NCI-H748 treated with DMSO at 0.1 percent for 48 hours (cell line): ENCODE measurements at places on chromosomes 1 and 21.

- no peak for DNase-seq
Observed at GRCh38 chr1:1598720-1599029, 1.3 kb downstream of the FNDC10 start.

DNA sequence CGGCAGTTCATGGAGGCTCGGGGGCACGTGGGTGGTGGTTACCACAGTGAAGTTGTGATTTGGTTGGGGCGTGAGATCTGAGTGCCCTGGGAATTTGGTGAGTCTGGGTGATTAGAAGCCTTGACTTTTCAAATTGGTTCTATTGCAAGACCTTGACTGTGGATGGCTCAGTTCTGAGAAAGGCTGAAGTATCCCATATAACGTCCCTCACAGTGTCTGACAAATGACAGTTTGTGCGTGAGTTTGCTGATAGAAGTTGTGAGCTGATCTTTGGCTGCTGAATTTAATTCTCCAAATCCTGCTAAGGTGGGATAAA is 549 bp downstream of the MSH4 start:
- DNase-seq, result no peak

GRCh38 chr1:151935154-151935553 is 25.8 kb upstream of the THEM4 start:
- DNase-seq, result no peak

DNA sequence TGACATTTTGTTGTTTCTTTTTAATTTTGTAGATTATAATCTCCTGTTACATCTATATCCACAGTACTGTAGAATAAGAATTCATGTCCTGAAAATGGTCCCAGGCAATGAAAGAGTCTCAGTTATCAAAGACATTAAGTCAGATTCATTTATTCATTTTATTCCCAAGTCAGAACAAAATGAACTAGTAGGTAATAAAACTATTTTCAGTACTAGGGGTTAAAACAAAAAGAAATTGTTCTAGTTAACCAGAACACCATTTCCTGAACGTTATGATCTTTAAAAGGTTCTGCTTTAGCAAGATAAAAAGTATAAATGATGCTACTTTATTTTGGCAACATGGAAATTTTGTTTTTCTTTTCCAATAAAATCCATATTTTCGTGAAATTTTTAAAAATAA is 6.8 kb upstream of the DYNLT5 start:
- DNase-seq, result no peak

- no peak for DNase-seq
Observed at GRCh38 chr1:41431490-41432350, 52.8 kb downstream of the EDN2 start.

- DNase-seq, result no peak
Observed at GRCh38 chr1:229620876-229621275, 5.0 kb downstream of the TAF5L start.

DNA sequence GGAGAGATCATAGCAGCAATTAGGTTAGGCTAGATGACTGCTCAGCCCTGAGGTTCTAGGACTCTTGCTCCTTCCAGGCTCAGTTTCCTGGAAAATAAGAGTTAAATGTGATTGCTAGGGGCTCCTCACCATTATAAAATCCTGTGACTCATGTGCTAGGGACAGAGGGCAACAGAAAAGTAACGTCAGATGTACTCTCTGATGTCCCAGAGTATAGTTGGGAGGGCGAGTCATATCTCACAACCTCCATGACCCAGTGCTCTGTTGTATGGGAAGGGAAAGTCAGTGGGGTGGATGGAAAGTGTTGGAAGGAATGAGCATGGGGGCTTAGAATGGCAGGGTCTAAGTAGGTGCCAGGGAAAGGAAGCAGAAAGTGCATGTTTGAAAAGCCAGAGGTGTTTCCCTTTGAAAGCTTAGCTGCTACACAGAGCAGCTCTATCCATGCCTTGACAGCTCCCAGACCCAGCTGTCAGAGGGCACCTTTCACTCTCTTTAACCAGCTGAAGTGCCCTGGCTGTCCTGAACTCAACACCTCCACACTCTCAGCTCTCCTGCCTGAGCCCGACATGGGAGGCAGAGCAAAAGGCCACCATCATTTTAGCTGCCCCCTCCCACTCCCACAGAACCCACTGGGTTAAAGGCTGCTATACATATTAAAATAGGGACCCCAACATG is 11.6 kb downstream of the GJA5 start:
- no peak for DNase-seq

DNA sequence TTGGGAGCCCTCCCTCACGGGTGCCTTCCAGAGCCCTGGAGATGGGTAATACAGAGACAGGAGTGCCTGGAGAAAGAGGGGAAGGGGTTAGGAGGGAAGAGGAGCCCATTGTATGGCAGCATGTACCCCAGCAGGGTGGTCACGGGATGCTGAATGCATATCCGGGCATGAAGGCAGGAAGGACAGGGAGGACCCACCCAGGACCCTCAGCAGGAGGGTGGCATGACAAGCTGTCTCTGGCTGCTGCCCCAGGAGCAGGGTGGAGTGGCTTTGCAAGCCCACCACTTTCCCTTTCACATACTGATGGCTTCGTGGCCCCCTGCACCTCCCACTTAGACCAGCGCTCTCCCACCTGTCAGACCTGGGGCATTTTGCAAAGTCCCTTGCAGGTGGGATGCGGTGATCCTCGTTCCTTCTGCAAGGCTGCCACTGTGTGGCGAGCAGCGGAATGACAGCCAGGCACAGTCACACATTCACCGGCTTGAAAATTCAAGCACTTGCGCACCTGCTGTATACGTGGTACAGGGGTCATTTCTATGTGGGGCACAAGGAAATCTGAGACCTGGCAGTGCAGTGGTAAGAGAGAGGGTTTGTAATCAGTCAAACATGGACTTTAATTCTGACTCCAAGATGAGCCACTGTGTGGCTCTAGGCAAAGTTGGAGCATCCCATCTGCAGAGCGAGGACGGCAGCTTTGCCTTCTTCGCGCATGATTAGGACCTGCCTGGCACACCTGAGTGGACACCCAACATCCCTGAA is 53.2 kb upstream of the TMEM51 start:
- peak; percentile 19 for DNase-seq

DNA sequence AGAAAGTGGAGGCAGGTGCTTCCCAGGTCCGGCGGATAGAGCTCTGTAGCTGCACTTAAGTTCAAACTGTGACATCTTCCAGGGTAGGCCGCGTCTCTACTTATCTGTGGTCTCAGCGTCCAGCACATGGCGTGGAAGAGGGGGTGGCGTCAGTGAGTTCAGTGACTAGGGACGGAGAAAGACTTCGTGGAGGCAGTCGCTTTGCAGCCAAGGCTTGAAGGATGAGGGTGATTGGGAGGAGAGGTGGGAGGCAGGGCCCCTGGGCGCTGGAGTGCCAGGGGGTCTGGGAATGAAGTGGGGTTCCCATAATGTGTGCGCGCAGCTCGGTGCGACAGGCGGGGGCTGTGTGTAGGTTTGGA is 444 bp upstream of the AGO1 start:
- DNase-seq, result no peak

DNA sequence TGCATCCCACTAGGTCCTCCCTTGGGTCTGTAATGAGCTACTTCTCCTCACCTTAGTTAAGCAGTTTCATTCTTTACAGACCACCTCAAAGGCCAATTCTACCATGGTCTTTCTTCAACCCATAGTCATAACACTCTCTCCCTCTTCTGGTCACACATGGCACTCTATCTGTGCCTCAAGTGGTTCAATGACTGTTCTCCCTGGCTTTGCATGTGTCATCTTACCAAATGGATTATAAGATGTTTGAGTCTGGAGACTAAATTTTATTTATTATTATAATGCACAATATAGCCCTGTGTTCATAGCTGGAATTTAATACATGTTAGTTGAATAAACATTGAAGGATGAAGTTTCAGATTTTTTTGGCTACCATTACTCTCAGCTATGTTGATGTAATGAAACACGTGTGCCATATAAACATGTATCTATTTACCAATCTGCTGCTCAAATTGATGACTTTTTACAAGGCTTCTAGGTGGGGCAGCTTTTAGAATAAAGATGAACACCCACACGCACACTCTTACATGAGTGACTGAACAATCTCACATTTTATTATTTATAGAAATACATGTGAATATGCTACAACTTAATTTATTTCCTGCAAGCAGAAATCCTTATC is 102.1 kb downstream of the RUNX1 start:
- DNase-seq, result no peak

- no peak for DNase-seq
Observed at GRCh38 chr1:167681451-167682098, 40.2 kb upstream of the MPZL1 start.

- no peak for DNase-seq
Observed at GRCh38 chr1:101587741-101588140, 350.9 kb downstream of the S1PR1 start.

- DNase-seq, result no peak
Observed at GRCh38 chr1:93442008-93442666, 5.8 kb upstream of the FNBP1L start.

DNA sequence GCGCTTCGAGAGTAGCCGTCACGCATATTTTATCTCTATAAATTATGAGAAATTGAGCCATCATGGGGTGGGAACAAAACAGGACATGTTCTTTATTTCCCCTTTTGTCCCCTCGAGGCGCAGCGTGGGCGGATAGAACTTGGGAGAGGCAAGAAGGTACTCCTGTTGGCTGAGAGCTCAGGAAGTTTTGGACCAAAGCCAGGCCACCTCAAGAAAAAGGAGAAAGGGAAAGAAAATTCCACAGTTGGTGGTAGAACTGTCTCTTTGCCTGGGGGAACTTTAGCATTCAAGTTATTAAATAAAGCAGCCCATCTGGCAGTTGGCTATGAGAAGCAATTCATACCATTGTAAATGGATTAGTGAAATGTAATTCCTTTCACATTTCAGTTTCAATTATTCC is 76.4 kb upstream of the DSCAM start:
- DNase-seq, result no peak

DNA sequence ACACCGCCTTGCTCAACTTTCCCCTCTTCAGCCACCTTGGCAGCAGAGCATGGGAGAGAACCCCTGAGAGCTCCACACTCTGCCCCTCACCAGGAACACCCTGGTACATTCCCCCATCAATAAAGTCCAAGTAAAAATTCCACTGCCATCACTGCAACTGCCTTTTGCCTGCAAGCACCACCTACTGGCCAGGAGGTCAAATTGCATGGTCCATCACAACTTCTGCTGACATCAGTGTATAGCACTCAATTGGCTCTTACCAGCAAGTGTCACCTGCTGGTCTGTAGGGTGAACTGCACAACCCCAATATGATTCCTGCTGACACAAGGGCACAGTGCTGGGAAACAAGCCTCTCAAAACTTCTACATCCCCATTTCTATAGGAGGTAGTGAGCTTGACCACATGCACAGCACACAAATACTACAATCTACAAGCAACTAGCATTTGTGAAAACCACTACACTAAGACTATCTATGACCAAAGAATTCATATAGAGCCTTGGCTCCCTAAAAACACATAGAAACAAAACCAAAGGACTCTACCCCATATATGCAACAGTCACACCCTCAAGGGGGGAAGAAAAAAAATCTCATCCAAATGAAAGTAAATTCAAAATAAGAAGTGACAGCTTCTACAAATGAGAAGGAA is 69.2 kb downstream of the FASLG start:
- DNase-seq, result peak; percentile 7

DNA sequence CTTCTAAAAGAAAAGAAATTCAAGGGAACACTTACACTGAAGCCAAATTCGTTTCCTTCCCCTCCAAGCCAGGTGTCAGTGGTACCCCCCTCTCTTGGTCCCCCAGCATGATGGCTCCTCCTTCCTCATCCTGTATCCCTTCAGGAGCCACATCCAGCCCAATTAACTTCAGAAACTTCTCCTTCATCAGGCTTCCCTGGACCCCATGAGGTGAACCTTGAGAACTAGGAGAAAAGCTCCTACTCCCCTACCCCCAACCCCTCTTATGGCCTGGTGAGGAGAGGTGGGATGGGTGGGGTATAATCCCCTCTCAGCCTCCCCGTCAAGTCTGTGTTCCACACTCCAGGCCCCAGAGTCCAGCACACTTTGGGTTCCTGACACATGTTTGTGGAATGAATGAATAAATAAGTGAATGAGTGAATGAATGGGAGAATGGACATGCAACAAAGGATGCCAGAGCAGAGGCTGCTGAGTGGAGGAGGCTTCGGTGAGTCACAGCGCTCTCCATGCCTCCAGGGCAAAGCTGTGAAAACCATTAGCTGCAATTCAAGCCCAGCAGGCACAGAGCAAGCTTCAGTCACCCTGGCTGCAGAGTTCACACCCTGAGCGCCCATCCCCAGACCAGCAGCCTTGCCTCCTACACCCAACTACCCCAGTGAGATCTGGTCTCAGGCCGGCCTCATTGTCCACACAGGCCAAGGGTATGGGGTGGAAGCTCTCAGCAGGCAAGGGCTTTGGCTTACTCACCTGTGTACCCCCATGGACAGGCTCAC is 43.8 kb downstream of the BATF3 start:
- no peak for DNase-seq

DNA sequence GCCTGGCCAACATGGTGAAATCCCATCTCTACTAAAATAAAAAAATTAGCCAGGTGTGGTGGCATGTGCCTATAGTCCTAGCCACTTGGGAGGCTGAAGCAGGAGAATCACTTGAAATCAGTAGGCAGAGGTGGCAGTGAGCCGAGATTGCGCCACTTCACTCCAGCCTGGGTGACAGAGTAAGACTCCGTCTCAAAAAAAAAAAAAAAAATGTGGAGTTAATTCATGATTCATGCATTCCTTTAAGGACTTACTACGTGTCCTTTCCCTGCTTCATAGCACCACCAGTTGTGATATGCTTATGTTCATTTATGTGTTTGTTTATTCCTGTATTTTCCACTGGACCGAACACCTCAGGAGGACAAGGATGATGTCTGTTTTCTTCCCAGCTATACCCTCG is 12.7 kb upstream of the PRELP start:
- DNase-seq, result no peak

GRCh38 chr1:236147521-236148469 is 5.5 kb downstream of the GPR137B start:
- DNase-seq, result no peak

DNA sequence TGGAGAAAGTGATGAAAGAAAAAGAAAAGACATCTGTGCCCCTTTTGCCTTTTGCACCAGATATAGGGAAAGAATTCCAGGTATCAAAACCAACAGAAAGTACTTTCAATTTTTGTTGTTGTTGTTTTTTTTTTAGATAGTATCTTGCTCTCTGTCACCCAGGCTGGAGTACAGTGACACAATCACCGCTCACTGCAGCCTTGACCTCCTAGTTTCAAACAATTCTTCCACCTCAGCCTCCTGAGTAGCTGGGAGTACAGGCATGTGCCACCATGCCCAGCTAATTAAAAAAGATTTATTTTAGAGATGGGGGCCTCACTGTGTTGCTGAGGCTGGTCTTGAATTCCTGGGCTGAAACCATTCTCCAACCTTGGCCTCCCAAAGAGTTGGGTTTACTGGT is 31.3 kb upstream of the IVNS1ABP start:
- no peak for DNase-seq
